ENCODE measurements at places on chromosomes 6 and 20.
A peak's percentile ranks its signal among the peaks of the same experiment; 100 is the strongest.

- DNase-seq: no peak
Measured at GRCh38 chr6:78867020-78867369, 356 bp upstream of the IRAK1BP1 start.

DNA sequence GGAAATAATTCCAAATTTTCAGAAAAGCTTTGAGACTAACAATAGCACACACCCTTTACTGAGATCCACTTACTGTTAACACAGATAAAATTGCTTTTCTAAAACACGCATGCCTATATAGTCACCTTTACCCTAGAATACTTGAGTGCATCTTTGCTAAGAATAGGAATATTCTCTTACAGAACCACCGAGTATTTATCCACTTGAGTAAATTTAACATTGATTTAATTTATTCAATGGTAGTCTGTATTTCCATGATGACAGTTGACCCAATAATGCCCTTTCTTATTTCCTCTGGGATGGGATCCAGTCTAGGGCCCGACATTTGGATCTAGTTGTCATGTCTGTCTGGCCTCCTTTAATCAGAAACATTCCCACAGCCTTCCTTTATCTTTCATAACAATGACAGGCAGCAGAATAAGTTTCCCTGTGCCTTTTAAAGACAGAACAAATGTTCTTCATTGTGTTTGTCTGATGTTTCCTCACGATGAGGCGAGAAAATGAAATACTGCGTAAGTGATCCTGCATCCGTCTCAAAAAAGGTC, 56.6 kb upstream of the ERVFRD-1 start:
- DNase-seq: no peak

GRCh38 chr6:125828476-125829039, 37.8 kb downstream of the NCOA7 start:
- no peak for DNase-seq

DNA sequence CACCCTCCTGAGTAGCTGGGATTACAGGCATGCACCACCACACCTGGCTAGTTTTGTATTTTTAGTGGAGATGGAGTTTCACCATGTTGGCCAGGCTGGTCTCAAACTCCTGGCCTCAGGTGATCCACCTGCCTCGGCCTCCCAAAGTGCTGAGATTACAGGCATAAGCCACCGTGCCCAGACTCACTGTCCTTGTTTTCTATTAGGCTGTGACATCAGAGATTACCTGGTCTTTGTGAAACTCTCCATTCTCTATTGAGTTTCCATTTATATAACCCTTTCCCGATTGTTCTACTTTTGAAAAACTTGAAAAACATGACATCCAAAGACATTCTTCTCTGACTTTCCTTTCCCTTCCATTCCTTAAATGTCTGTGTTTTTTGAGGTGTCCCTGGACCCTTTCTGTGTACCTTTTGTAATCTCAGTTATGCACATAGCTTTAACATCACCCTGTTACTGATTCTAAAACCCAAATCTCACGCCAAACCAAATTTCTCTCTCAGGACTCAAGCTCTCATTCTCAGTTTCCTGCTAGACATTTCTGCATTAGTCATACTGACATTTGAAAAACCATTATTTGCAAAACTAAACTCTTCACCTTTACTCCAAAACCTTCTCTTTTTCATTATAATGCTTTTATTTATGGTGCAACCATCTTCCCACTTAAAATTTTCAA, 137.0 kb downstream of the KHDC1L start:
- DNase-seq: no peak

DNA sequence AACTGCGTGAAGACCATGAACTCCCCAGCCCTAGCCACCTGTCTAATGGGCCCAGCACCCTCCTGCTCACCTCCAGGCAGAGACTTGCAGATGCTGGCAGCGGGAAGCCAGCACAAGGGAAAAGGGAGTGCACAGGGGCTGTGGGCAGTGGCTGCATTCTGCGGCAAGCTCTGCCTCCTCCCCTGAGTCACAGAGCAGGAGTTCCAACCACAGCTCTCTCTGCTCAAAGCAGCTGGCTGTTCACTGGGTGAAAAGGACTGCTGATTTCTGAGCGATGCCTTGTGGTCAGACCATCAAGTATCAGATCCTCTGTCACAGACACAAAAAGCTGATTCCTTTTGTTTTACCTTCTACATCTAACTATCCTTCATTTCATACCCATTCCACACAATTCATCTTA, 10.5 kb downstream of the NKX2-2 start:
- DNase-seq: no peak

- no peak for DNase-seq
Measured at GRCh38 chr20:12984069-12984765, 24.6 kb upstream of the SPTLC3 start.

- no peak for DNase-seq
Measured at GRCh38 chr6:25057111-25057905, 121.5 kb upstream of the RIPOR2 start.

DNA sequence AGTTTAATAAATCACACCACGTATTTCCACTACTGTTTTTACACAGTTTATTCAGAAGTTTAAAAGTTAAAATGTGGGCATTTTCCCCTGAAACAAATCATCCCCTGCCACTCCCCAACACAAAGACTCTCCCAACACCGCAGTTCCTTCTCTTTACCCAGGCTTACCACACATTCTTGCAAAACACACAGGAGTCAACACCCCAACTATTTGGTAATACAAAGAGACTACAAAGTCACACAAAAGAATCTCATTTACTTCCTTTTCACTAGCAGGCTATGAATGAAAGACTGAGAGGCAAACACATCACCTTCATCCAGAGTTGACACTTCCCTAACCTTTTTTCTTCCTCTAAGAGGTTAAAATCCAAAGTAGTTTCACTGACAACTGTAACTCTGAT, 51.1 kb downstream of the KCTD20 start:
- DNase-seq: no peak

DNA sequence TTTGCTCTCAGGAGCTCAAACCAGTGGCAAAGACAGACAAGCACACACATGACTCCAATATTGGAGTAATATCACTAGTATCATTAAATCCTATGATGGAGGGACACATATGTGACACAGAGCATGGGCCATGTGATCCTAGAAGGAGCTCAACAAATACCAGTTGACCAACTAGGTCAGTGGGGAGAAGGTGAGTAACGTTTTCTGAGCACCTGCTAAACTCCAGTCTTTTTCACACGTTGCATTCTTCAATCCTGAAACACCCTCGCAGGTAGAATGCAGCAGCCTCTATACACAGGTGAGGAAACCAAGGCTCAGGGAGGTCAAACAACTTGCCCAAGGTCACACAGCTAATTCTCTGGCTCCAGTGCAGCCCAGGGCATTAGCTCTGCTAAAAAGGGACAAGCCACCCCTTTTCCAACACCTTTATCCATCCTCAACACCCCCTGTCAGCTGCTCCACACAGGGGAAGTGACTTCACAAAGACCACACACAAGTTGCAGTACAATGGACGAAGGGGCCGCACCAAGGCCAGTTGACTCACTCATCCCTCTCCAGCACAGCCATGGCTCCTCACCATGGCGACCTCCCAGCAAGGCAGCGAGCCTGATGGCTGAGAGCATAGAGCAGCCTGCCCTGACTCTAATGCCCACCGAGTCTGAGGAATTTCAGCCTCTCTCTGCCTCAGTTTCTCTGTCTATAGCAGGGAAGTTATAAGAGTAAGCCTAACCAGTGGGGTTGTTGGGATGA, 4.4 kb downstream of the CAPN11 start:
- DNase-seq: no peak

GRCh38 chr6:46733341-46733801, 1.8 kb downstream of the PLA2G7 start:
- DNase-seq: no peak

GRCh38 chr6:169265486-169266131, 12.0 kb upstream of the THBS2 start:
- no peak for DNase-seq

GRCh38 chr20:37970856-37971245, 62.4 kb downstream of the TTI1 start:
- DNase-seq: no peak

DNA sequence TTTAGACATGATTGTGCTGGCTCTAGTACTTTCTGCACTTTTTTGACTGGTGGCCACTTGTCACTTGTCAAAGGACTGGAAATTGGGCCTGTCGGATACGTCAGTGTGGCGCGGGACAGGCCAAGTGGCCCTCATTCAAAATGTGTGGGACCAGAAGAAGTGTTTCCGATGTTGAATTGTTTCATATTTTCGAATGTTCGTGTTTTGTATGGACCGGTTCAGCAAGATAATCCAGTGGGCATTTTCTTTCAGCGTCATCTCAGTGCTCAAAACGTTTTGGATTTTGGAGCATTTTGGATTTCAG, 3.5 kb downstream of the KIF25 start:
- no peak for DNase-seq

GRCh38 chr6:14735956-14736486, 509.8 kb upstream of the JARID2 start:
- no peak for DNase-seq

GRCh38 chr20:45095805-45096238, 5.1 kb downstream of the KCNS1 start:
- no peak for DNase-seq

GRCh38 chr6:124203101-124203811, 399.6 kb downstream of the NKAIN2 start:
- DNase-seq: no peak

DNA sequence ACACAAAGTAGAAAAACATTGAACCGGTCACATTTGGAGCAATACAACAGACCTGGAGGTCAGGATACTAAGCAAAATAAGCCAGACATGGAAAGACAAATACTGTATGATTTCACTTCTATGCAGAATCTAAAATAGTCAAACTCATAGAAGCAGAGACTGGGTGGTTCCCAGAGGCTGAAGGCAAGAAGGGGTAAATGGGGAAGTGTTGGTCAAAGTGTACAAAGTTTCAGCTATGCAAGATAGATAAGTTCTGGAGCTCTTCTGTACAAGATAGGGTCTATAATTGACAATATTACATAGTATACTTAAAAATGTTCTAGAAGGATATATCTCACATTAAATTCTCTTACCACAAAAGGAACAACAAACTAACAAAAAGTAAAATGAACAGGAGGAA, 70.3 kb downstream of the TMEM244 start:
- DNase-seq: no peak

DNA sequence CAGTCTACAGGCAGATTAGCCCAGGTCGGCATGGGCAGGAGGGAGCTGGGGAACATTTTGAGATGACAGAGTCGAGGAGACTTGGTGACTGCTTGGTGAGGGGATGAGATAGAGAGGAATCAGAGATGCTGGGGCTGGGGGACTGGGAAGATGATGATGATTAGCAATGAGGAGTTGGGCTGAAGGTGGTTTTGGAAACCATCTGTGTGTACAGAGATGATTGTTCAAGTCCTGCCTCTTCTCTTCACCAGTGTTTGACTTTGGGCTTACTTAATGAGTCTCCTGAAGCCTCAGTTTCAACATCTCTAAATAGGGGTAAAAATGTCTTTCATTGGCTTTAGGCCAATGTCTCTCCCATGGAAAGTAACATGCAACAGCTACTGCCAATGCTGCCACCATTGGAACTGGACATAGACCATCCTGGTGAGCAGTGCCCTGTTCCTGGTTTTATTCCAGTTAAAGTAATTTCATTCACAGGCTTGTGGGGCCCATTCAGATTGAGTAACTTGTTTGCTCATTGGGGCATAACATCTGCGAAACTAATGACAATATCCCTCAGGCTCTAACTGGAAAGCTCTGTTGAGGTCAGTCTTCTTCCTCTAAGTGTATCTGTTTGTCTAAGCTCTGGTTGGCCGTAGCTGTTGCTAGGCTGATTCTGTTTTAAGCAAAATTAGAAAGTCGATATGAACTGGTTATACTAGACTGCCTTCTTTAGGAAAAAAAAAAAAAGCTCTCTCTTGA, 99.1 kb downstream of the ARMC2 start:
- DNase-seq: no peak

- no peak for DNase-seq
Measured at GRCh38 chr20:41437836-41438235, 71.2 kb upstream of the EMILIN3 start.

DNA sequence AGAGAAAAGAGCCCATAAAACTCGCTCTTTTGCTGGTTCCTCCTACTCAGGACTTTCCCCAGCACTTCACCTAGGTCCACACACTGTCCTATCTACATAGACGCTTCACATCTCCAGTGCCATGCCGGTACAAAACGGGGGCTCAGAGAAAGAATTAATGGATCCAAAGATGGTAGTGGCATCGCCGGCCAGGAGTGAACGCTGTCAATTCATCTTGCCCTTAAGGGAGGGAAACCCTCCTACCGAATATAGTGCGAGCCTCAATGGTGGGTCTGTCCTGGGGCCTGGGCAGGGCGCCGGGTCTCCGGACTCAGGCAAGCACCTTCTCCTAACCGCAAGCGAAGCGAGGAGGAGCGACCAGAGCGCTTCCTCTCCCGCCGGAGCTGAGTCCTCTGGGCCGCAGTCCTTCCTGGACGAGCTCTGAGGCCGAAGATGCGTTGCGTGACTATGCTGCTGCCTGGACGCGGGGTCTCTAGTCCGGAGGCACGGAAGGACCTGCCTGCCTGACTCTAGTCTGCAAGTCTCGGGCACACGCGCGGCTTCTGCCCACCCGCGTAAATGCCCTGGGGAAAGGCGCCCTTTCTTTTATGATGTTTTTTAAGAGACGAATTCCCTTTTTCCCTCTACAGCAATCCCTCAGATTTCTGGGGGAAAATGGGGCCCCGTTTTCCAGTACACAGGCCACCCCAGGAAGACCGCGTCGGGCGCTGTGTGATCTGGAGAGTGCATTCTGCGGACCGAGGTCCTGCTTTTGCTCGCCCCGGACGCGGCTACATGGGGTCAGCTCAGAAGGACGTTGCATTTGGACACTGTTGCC, 100.1 kb upstream of the PRDM1 start:
- peak; percentile 74 for DNase-seq

DNA sequence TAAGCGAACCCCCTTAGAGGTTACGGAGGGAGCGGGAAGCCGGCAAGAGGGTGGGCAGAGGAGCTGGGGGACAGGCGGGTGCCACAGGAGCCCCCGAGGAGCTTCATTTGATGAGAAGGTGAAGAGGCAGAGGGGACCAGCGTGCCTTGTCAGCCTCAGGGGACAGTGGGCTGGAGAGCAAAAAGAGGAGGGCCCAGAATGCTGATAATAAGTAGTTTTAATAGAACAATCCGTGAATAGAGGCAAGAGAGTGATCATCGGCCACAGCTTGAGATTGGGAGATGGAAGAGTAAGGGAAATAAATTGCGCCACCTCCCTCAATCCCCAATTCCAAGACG, 1.3 kb downstream of the COL19A1 start:
- no peak for DNase-seq

DNA sequence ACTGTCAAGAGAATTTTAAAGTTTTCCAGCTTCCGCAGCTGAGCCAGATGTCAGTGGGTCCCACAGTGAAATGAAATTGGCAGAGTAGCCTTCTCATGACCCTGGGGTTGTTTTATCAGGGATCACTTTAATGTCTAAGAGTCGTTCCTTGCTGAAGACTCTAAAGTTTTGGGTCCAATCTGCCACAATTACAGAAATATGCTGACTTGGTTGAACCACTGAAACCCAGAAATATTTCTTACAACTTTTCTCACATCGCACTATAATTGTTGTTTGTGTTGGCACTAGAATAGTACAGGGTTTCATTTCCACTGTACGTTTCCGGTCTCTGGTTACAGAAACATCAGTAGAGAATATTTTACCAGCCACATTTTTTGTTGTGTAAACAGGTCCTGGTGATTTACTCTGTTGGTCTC, 109.0 kb downstream of the HMGCLL1 start:
- DNase-seq: no peak
